ENCODE measurements at places on chromosomes 16 and 17.

DNA sequence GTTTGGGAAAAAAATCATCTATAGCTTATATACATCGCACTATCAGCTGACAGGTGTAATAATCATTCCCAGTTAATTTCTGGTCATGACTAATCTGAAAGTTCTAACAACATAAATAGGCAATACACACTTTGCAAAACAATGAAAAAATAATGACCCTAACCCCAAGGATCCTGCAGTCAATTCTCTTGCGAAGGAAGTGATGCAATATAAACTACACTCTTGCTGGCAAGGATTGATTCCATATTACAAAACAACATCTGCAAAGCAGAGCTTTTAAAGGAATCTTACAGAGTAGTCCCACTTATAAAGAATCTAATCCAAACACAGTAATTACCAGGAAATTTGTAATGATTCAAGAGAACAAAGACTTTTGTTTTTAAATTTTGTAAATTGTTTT lies 73.4 kb downstream of the MYO1D start:
- DNase-seq: no peak

GRCh38 chr16:49520492-49521038 lies 147.0 kb downstream of the C16orf78 start:
- DNase-seq: no peak

DNA sequence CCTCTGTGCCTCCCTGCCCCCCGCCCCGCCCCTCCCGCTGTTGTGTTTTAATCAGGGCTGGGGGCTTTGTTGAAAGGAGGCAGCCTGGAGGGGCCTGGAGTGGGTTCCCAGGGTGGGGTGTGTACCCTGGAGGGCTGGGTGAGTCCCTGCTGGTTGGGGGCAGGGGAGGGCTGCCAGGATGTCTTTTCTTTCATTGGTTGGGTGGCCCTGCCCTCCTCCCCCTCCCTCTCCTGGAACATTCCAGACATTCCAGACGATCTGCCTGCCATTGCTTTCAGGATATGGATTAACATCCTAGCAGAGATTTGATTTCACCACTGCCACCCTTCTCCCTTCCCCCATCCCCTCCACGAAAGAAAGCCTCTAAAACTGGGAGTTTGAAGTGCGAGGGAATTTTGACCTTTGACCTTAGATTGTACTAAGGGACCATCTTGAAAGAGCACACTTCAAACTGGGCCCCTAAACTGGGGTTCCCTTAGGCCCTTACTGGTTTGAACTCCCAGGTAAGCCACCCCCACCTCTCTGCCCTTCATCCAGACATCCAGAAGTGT lies 25.3 kb downstream of the IGF2BP1 start:
- DNase-seq: no peak

DNA sequence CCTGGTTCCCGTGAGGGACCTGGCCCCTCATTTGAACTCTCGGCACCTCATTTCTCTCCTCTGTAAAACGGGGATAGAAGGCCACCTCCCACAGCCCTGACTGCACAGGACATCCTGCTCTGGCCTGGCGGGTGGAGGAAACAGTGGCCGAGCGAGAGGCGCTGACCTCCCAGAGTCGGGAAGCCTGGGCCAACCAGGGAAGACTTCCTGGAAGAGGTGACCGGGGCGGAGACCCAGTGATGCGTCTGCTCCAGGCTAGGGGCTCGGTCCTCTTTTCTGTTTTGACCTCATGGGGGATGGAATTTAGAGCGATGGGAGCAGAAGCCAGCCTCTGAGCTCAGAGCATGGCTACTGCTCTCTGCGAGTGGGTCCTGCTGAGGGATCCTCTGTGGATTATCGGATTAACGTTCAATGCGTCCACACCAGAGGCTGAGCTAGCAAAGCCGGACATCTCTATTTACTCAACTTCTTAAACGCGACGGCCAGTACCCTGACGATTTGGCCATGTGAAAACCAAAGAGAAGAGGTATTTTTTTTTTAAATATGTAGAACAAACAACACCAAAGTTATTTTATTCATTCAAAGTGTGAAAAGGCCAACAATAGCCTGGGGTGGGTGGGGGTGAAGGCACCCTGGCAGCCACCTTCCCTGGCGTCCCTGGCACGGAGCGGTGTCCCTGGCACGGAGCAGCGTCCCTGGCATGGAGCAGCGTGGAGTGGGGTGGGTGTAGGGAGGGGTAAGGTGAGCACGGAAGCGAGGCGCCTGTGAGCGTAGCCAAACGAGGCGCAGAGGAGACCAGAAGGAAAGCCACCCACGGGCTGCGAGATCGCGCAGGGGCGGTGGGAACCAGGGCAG lies 9.2 kb upstream of the MSLN start:
- DNase-seq: peak; percentile 51

DNA sequence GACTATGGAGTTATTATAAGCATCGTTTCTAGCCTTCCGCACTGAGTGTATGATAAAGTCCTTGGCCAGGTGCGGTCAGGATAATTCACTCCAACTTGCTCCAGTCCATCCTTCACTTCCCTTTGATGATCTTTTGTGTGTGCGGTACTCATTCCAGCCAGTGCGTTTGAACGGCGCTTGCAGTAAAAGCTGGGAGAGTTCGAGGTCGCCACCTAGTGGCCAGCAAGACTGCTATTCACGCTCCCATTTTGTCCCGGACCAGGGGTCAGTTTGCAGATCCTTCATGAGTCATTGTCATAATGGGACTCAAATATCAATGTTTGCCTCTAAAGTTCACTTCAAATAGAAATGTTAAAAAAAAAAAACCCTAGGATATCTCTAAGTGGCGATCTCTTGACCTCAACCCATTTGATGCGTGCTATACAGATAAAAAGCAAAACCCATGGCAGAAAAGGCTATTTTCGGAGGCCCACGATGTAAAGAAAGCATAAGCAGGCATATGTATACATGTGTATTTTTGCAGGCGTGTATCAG lies 417.1 kb downstream of the TMEM114 start:
- DNase-seq: peak; percentile 77

GRCh38 chr16:86905302-86905701 lies 327.0 kb downstream of the FOXL1 start:
- DNase-seq: no peak

- no peak for DNase-seq
Measured at GRCh38 chr16:82108774-82109173, 61.2 kb downstream of the MPHOSPH6 start.

DNA sequence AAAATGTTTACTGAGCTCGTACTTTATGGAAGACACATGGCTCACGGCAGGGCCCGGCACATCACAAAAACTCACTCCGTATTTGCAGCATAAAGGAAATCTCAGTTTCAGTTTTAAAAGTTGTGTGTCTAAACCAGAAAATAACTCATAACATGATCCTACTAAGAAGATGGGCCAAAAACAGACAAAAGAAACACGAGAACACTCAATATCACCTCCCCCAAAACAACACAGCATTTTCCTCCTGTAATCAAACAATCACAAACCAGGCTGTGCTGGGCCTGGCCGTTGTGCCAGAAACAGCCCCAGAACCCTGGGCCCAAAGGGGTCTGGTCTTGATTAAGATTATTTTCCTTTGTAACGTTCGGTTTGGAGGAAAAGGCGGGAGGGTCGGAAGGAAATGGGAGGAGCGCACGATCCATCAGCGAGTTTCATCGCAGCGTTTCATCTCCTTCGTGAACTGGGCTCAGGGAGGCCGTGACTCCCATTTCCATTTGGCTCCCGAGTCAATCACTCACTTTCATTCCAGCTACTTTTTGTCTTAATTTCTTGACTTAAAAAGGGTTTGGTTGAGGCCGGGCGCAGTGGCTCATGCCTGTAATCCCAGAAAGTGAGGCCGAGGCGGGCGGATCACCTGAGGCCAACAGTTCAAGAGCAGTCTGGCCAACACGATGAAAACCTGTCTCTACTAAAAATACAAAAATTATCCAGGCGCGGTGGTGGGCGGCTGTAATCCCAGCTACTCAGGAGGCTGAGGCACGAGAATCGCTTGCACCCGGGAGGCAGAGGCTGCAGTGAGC lies 61.4 kb downstream of the NXN start:
- no peak for DNase-seq

DNA sequence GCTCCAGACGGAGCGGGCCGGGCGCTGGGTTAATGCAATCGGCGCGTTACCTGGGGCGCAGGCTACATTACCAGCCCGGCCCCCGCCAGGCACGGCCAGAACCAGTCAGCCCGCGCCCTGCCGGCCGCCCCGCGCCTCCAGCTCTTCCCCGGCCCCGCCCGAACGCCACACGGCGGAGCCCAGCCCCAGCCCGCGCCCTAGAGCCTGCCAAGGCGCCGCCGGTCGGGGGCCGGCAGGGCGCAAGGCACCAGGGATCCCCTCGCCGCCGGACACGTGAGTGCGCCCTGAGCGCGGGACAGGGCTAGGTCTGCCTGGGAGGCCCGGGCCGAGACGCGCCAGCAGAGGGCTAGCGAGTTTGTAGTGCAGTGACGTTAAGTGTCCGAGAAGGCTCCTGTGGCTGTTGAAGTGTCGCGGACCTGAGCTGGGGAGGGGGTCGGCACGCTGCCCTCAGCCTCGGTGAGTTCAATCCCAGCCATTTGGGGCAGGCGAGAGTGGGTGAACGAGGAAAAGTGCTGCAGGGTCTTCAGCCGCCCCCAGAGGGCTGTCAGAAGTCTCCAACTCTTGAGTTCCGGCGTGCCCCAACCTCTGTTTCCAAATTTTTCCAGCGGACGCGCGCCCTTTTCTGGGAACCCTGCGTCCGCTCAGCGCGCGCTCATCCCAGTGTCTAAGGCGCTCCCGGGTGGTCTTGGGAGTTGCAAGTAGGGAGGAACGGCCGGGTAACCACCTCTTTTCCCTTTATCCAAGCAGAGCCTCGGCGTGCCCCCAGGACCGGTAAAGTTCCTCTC lies at the start of gene SLC6A2:
Gene SLC6A2, plus strand, starts transcription at position 92 of the 785 bp plus-strand sequence. CDS start 707 bp downstream, outside the sequence.
- no peak for DNase-seq

- no peak for DNase-seq
Measured at GRCh38 chr16:82027629-82028064, 7.4 kb upstream of the HSD17B2 start.

- no peak for DNase-seq
Measured at GRCh38 chr16:15494236-15494635, 59.8 kb downstream of the BMERB1 start.

DNA sequence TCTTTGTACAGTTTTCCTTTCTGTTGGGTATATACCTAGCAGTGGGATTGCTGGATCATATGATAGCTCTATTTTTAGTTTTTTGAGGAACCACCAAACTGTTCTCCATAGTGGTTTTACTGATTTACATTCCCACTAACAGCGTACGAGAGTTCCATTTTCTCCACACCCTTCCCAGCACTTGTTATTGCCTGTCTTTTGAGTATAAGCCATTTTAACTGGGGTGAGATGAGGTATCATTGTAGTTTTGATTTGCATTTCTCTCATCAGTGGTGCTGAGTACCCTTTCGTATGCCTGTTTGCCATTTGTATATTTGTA lies 887 bp upstream of the EVI2B start:
- DNase-seq: no peak

DNA sequence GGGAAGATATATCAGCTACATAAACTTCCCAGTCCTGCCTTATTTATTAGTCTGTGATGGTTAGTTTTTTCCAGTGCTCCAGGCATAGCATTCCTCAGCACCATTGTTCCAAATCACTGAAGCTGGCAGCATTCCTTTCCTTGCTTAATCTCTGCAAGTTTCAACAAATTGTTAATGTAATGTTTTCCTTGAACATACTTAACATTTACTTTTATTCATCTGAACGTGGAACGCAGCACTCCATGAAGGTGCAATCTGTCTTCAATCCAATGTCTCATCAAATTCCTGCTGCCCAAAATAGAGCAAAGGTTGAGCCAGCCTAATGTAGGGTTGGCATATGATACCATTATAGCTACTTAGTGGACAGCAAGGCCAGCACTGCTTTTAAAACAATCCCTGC lies 441.1 kb upstream of the RBFOX1 start:
- DNase-seq: no peak

DNA sequence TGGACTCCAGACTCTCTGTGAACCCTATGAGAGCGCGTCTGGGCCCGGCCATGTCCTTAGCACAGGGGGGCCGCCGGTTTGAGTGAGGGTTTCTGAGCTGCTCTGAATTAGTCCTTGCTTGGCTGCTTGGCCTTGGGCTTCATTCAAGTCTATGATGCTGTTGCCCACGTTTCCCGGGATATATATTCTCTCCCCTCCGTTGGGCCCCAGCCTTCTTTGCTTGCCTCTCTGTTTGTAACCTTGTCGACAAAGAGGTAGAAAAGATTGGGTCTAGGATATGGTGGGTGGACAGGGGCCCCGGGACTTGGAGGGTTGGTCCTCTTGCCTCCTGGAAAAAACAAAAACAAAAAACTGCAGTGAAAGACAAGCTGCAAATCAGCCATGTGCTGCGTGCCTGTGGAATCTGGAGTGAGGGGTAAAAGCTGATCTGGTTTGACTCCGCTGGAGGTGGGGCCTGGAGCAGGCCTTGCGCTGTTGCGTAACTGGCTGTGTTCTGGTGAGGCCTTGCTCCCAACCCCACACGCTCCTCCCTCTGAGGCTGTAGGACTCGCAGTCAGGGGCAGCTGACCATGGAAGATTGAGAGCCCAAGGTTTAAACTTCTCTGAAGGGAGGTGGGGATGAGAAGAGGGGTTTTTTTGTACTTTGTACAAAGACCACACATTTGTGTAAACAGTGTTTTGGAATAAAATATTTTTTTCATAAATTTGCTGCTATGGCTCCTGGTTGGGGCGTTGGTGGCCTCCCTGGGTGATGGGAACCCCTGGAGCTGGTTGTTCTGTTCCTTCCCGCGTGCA lies 23.1 kb downstream of the STAT5A start:
- peak; percentile 48 for DNase-seq

GRCh38 chr17:46862949-46863348 lies 11.6 kb downstream of the WNT9B start:
- DNase-seq: no peak

DNA sequence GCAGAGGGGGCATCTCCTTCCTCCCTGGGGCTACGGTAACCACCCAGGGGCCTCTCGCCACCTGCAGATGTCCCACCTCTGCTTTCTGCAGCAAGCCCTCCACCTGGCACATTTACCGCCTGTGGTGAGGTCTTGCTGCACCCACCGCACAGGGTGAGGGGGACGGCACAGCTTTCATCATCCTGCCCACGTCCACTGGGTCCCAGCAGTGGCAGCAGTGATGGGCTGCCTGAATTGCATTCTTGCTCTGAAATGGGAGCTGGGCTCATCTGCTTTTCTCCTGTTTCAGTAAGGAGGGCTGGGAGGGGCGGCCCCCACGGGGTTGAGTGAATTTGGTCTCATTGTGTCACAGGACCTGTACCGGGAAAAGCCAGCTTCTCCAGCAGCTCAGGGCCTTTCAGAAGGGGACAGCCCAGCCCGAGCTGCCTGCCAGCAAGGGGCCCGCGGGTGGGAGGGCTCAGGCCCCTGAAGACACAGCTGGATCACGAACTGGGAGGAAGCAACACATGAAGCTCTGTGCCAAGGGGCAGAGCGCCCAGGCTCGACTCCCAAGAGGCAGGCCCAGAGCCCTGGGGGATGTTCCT lies 12.7 kb downstream of the DNAAF8 start:
- DNase-seq: no peak

DNA sequence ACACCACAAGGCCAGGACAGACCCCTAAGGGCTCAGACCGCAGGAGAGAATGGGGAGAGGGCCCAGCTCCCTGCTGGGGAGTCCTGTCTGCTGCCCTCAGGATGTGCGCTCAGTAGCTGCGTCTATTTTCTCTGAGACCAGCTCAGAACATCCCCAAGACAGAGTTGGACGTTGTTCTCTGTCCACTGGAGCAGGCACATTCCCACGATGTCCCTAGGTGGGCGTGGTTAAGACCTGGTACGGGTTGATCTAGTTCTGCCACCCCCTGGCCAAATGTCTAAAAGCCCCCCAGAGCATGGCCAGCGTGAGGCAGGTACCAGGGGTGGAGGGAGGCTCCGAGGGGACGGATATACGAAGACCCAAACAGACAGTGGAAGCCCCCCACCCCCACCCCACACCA lies 842 bp upstream of the CALB2 start:
- no peak for DNase-seq

- no peak for DNase-seq
Measured at GRCh38 chr17:64004218-64004770, 6.1 kb downstream of the PRR29 start.

- peak; percentile 91 for DNase-seq
Measured at GRCh38 chr17:81020767-81021497, 14.0 kb upstream of the BAIAP2 start.
